SJSA1 (cell line): ENCODE measurements at places on chromosomes 12 and 14. TPM values are rescaled to one million over a fixed set of nuclear protein-coding genes. Genes with fewer than 3 reads are reported as not detected.

Gene PLCZ1
- not detected in 2 replicates for total RNA-seq

DNA sequence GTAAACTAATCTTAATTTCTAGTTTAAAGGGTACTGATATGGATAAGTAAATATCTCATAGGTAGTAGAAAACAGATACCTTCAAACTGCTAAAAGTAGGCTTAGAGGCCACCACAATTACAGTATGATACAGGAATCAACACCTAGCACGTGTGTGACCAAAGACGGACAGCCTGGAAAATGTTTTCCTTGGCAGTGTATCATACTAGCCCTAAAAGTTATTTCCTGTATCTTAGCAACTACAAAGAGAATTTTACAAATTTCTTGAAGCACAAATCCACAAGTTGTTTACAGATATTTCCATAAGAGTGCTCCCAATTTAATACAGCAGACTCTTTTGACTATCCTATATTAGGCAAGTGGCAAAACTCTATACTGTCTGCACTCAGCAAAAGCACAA, 106.0 kb downstream of the ITPR2 start:
- no peak for DNase-seq

GRCh38 chr14:99128185-99128584, 143.8 kb downstream of the BCL11B start:
- DNase-seq = no peak

Gene TMCC3
- 0.81 and 1.9 TPM in 2 replicates for total RNA-seq

GRCh38 chr12:119547001-119547400, 46.6 kb upstream of the TMEM233 start:
- no peak for DNase-seq

Gene FGF6
- total RNA-seq = not detected in 2 replicates

DNA sequence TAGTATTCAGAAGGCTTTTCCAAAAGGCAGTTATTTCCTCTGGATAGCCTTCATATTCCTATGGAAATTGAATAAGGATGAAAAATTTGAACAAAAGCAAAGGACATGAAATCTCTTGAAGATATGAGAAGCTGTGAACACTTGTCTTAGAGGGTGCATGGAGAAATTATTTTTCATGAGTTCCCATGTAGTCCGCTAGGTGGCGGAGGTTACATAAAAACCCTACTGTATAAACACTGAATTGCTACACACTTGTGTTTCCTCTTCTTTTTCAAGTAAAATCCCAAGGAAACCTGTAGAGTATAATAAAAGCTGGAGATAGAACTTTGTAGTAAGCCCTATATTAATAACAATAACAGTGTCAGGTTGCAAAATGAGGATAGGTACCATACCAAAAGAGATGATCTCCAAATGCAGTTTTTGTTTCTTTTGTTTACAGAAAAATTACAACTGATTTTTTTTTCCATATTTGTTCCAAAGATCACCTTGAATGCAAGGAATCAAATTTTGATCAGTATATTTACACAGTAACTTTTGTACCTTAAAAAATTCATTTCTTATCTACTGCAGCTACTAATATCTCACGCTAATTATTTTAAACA, 37.8 kb upstream of the OR4E1 start:
- DNase-seq = no peak

GRCh38 chr14:72715215-72715849, 178.6 kb downstream of the DPF3 start:
- peak; percentile 38 for DNase-seq

DNA sequence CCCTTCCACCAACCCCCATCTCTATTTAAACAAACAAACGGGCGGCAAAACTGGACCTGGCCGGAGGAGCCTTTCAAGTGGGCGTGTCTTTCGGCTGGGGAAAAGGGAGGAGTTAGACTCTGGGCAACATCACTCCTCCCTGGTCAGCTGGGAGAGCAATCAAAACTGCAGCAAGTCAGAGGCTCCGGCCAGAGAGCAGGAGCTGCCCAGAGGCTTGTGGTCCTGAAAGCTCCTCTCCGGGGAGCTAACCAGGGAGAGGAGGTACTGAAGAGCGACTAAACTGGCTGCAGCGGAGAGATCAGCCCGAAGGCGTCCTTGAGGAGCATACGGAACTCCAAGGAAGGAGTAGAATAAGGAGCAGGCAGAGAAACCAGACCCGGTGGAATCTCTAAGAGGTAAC, at the start of gene NEUROD4:
TSS of gene NEUROD4 (plus strand) at position 191 of the 400 bp plus-strand sequence. CDS start 6,466 bp downstream, outside the sequence.
- DNase-seq = peak; percentile 44
